AML-193 (cell line): ENCODE measurements at places on chromosomes 2 and 18.

GRCh38 chr18:60247103-60247502 is 125.5 kb downstream of the MC4R start:
- no peak for DNase-seq

GRCh38 chr2:168632709-168633121 is 169.7 kb upstream of the NOSTRIN start:
- no peak for DNase-seq

GRCh38 chr2:68620772-68621171 is 22.6 kb upstream of the PROKR1 start:
- DNase-seq: no peak

DNA sequence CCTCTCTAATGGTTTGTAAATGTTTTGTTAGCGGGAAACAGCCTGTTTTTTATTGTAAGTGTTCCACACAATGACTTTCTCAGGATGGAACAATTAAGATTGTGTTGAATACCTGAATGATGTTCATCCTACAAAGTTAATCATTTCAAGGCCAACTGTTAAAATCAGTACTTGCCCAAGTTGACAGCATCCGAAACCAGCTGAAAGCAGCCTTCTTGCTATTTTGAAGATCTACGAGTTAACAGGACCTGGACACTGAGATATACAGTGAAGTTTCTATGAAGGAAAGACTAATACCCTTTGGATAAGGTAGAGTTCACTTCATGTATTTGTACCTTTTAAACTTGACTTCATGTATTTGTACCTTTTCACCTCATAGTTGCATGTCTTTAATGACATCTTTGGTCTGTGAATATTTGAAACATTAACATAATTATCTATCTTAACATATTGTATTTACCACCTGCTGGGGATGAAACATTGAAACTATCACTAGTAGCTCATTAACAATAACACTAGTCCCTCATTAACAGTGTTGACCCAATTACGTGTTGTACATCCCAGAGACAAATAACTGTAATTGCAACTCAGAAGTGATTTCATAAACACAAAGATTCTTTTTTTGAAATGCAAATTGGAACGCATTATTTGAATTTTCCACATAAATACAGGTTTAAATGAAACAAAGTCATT is 556.0 kb upstream of the MEX3C start:
- DNase-seq: no peak

- DNase-seq: peak; percentile 79
Observed at GRCh38 chr2:37414470-37414949, 70.1 kb downstream of the QPCT start.

DNA sequence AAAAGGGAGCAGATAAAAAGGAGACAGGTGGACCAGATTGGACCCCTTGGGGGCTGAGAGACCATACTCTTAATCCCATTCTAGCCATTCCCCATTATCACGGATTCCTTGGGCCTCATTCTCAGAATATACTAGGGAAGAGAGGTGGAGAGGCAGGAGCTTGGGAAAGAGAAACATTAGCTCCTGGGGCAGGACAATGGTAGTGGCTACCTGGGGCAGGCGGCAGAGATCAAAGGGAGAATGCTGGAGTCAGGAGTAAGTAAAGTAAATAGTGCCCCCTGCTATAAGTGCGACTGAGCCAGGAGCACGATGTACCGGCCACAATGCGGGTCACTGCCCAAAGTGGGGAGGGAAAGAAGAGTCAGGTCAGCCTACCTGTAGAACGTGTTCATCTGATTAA is 20.4 kb upstream of the IHH start:
- no peak for DNase-seq

DNA sequence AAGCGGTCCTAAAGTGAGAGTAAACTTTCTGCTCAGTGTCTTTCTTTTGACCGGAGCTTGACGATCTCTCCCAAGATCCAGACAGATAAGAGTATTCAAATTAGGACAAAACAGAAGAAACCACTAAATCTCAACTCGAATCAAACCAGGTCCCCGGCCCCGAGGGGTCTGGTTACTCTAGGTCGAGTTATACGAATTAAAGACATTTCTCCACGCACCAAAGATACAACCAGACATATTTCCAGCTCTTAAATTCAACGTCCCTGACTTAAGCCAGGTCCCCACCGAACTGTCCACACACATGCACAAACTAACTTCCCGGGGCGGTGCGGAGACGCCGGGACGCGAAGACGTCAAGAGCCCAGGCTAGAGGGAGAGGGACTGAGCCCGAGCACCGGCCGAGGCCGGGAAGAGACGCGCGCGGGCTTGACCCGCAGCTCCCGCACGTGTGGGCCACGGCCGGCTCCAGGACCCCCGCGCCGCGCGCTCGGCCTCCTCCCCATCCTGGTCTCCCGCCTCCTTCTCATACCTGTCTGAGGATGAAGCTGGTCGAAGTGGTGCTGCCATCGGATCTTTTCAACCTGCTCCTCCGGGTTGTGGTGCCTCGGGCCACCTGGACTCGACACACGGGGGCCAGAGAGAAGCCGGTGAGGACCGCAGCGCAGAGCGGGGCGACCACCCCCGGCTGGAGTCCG is 896 bp downstream of the CACNB4 start:
- DNase-seq: no peak
